ENCODE measurements at places on chromosomes 2 and 18.

GRCh38 chr18:70195852-70196434, 9.5 kb downstream of the RTTN start:
- no peaks in the 10 kb centered on the region for H3K27me3 ChIP-seq
- DNase-seq = no peak
- H3K36me3 ChIP-seq = peaks cover 12% of the 10 kb centered on the region
- H3K4me1 ChIP-seq = no peaks in the 10 kb centered on the region

DNA sequence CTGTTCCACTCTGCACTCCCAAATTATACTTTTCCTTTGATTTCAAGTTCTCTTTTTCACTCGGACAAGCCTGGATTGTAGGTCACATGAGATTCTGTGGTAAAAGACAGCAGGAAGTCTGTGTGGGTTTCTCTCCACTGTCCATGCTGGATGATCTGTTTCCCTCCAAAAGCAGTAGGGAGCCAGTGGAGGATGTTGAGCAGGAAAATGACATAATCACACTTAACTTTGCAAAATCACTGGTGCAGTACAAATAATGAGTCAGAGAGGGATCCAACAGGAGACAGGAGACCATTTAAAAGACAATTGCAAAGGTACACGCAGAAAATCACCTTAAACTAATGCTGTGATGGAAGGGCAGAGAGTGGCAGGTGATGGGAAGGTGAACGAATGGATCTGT, 301.3 kb downstream of the ZNF407 start:
- no peaks in the 10 kb centered on the region for H3K36me3 ChIP-seq
- no peak overlapping the region for H3K4me3 ChIP-seq

DNA sequence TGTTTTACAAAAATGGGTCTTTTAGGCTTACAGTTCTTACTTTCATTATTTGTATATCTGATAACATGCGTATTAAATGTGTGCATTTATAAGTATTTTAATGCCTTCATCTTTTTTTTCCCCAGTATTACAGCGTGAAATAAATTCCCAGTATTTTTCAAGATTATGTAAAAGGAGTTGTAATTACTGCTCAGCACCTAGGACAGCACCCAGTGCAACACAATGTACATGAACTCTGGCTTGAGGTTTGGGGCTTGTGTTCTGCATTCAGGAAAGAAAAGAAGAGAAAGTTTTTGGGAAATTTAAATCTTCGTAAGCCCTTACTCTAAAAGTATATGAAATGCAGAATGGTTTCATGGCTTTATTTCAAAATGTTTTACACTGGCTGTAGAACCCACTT, 16.7 kb downstream of the ZNF638 start:
- H3K27ac ChIP-seq = no peak overlapping the region
- H3K36me3 ChIP-seq = peaks cover 19% of the 10 kb centered on the region
- DNase-seq = no peak
- H3K27me3 ChIP-seq = no peaks in the 10 kb centered on the region

DNA sequence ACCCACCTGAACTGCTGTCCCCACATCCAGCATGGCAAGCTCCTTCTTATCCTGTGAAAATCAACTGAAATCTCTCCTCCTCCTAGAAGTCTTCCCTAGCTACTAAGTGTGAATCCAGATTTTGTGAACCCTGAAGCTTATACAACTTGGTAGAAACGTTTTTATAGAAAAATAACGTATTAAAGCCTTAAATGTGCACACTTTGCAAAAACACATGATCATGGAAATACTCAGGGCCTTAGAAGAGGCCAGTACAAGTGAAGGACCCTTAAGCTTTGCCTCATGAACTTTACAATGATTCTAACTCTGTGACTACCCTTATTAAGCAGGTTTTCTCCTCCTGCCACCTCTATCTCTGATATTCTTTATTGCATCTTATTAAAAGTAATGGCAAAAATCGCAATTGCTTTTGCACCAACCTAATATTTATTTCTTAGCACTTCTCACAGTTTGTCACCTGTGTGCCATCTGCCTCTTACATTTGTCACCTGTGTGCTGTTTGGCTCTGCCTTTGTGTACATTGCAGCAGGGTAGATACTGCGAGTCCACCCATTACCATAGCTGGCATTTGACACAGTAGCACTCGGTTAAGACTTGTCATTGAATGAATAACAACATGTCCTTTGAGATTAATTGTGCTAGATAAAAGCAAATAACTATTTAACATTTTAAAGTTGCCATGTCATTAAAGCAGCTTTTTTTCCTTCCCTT, 42.2 kb downstream of the FRZB start:
- no peak overlapping the region for H3K4me3 ChIP-seq
- H3K36me3 ChIP-seq = no peaks in the 10 kb centered on the region
- H3K27ac ChIP-seq = no peak overlapping the region
- H3K4me1 ChIP-seq = no peaks in the 10 kb centered on the region
- no peak for DNase-seq
- no peaks in the 10 kb centered on the region for H3K27me3 ChIP-seq

DNA sequence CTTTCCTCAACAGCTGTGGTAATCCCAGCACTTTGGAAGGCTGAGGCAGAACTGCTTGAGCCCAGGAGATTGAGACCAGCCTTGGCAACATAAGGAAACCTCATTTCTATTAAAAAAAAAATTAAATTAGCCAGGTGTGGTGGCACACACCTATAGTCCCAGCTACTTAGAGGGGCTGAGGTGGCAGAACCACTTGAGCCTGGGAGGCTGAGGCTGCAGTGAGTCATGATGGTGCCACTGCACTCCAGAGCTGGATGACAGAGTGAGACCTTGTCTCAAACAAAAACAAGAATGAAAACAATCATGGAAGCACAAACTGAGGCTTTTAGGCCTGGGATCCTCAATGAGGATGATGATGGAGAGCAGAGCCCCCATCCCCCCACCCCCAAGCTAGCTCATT, 19.8 kb downstream of the GAREM1 start:
- H3K4me1 ChIP-seq = no peaks in the 10 kb centered on the region
- H3K36me3 ChIP-seq = no peaks in the 10 kb centered on the region
- H3K27me3 ChIP-seq = no peaks in the 10 kb centered on the region
- H3K4me3 ChIP-seq = no peak overlapping the region

DNA sequence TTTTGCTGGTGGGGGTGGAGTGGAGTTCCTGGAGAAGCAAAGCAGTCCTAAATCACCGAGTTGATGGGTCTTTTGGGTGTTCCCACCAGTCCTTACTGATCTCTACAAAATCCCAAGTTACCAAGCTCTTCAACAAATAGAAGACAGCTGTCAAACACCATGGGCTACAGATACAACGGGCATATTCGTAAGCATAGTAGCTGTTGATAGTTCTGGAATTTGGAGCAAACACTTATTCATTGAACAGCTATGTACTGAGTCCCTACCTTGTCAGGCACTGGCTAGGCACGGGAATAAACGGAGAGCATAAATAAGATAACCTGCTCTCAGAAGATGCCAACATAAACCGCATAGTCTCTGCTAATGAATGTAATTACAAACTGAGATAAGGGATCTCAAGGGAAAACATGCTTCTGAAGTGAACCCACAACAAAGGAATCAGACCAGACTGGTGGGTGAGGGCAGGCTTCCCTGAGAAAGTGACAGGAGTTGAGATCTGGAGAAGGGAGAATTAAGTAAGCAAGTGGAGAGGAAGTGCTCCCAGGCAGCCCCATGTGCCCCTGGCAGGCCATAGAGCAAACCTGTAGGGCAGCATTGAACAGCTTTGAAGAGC, 947 bp upstream of the ANKRD44 start:
- H3K36me3 ChIP-seq = no peaks in the 10 kb centered on the region
- no peak overlapping the region for H3K27ac ChIP-seq
- peak overlapping the region; percentile 29 for H3K4me3 ChIP-seq

DNA sequence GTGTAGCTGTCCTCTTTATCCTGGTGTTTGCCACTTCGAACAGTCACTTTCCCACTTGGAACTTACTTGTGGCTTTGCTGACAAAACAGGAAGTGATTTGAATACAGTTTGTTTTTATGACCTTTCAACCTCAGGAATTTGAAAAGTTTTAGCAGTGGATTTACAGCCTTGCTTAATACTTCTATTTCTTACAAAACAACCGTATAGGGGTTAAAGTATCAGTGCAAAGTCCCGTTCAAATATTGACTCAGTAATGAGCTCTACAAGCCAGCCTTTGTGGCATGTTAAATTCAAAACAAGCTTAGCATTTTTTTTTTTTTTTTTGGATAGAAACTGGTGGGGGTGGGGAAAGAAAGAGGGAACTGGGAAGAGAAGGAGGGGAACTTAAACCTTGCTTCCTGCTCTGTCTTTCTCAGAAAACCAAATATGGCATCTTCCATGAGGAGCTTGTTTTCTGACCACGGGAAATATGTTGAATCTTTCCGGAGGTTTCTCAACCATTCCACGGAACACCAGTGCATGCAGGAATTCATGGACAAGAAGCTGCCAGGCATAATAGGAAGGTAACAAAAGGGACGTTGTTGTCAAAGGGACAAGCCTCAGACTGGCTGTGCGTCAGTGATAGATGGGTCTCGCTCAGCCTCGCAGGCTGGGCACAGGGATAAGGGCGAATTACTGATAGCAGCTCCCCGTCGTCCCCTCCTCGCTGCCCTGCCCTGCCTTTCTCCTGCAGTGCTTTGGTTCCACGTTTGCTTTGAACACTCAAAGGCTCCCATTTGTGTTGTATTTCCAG, at the start of gene HNMT:
HNMT (plus strand) TSS at position 408 of the 793 bp plus-strand sequence; CDS start at position 427, 19 bp downstream.
- H3K27ac ChIP-seq = peak within 1 kb of the TSS; percentile 36
- DNase-seq = peak; percentile 53
- peak within 1 kb of the TSS; percentile 38 for H3K4me3 ChIP-seq

DNA sequence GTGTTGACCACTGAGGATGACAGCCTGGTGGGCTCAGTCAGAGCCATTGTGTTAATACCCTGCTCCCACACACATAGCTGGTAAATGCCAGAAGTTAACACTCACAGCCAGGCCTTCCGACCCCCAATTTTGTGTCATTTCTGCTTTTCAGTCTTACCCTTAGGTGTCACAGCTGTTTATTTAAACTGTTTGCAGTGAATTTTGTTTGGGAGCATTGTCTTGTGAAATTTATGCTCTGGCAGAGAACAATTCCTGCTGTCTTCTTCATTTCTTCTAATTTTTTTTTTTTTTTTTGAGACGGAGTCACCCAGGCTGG, 8.2 kb downstream of the LPIN1 start:
- no peaks in the 10 kb centered on the region for H3K36me3 ChIP-seq
- no peaks in the 10 kb centered on the region for H3K27me3 ChIP-seq
- no peak for DNase-seq
- peaks cover 9% of the 10 kb centered on the region for H3K4me1 ChIP-seq
- H3K27ac ChIP-seq = no peak overlapping the region
- no peak overlapping the region for H3K4me3 ChIP-seq

- 0 out of 2 replicates have a peak, but pooled peaks cover 2% of the 10 kb centered on the region for H3K36me3 ChIP-seq
- no peaks in the 10 kb centered on the region for H3K27me3 ChIP-seq
- H3K4me1 ChIP-seq = no peaks in the 10 kb centered on the region
- H3K4me3 ChIP-seq = no peak overlapping the region
- DNase-seq = no peak
- H3K27ac ChIP-seq = no peak overlapping the region
These were observed 95.7 kb downstream of the USP40 start for GRCh38 chr2:233470839-233471238.

DNA sequence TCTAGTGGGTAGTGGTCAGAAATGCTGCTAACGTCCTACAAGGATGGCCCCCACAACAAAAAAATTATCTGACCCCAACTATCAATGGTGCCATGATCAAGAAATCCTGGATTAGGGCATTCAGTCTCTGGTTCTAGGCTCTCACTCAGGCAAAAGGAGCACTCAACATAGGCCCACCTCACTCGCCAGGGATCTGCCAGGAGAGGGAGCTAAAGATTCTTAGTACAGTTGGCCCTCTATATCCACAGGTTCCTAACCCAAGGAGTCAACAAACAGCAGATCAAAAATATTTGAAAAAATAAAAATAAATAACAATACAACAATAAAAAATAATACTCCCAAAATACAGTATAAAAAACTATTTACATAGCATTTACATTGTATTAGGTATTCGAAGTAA, 10.0 kb downstream of the SLC4A5 start:
- DNase-seq = no peak
- H3K27ac ChIP-seq = no peak overlapping the region
- H3K4me1 ChIP-seq = no peaks in the 10 kb centered on the region
- no peaks in the 10 kb centered on the region for H3K36me3 ChIP-seq

DNA sequence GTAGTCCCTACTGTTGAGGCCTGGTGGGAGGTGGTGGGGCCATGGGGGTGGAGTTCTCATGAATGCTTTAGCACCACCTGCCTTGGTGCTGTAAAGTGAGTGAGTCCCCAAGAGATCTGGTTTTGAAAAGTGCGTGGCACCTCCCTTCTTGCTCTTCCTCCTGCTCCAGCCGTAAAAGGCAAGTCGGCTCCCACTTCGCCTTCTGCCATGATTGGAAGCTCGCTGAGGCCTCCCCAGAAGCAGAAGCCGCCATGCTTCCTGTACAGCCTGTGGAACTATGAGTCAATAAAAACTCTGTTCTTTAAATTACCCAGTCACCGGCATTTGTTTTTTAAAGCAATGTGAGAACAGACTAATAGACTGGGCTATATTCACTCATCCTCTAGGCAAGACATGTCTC, 141.3 kb upstream of the ALKAL2 start:
- H3K27me3 ChIP-seq = no peaks in the 10 kb centered on the region
- H3K36me3 ChIP-seq = no peaks in the 10 kb centered on the region
- peaks cover 5% of the 10 kb centered on the region for H3K4me1 ChIP-seq
- no peak overlapping the region for H3K4me3 ChIP-seq
- no peak for DNase-seq

- H3K36me3 ChIP-seq = no peaks in the 10 kb centered on the region
- no peak overlapping the region for H3K4me3 ChIP-seq
- no peaks in the 10 kb centered on the region for H3K27me3 ChIP-seq
- no peak for DNase-seq
- no peaks in the 10 kb centered on the region for H3K4me1 ChIP-seq
These were observed 24.4 kb downstream of the NFE2L2 start for GRCh38 chr2:177239932-177240630.

DNA sequence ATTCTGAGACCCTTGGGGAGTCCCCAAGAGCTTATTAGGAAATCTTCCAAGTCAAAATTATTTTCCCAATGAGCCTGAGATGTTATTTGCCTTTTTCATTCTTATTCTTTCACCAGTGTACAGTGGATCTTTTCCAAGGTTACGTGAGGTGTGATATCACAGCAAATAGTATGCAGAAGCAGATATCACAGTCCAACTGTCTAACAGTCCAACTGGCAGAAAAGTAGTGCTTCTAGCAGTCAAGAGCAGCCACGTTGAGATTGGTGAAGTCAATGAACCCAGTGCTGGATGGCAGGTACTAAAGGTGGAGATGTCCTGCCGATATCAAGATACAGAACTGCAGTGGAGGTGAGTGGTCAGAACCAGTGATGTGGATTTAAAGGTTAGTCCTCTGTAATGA, 78.9 kb upstream of the ZNF397 start:
- H3K27ac ChIP-seq = no peak overlapping the region
- H3K4me1 ChIP-seq = no peaks in the 10 kb centered on the region
- no peaks in the 10 kb centered on the region for H3K27me3 ChIP-seq

- no peak for DNase-seq
- H3K4me3 ChIP-seq = no peak overlapping the region
- peaks cover 13% of the 10 kb centered on the region for H3K4me1 ChIP-seq
- no peak overlapping the region for H3K27ac ChIP-seq
- no peaks in the 10 kb centered on the region for H3K27me3 ChIP-seq
- no peaks in the 10 kb centered on the region for H3K36me3 ChIP-seq
These were observed 137.5 kb downstream of the FMNL2 start for GRCh38 chr2:152472481-152472887.
